ENCODE measurements at places on chromosomes 6 and 20. TPM values are rescaled to one million over a fixed set of nuclear protein-coding genes. Genes with fewer than 3 reads are reported as not detected.

DNA sequence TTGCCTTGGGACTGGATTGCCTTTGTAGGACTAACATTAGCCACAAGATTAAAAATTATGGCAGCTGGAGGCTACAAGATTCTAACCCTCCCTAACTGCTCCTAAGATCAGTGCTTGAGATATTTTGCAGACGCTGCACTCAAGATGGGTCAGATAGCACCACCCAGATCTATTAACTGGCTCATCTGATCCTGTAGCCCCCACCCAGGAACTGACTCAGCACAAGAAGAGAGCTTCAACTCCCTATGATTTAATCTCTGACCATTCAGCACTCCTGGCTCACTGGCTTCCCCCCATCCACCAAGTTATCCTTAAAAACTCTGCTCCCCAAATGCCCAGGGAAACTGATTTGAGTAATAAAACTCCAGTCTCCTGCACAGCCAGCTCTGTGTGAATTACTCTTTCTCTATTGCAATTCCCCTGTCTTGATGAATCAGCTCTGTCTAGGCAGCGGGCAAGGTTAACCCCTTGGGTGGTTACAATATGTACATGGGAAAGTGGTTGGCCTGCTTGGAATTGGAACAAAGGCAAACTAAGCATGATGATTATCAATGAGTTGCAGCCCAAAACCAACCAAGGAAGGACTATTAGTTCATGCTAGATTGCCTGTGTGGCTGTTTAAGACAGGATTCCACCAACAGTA, 111.3 kb downstream of the OR2B2 start:
- H3K27me3 ChIP-seq, result peaks cover 15% of the 10 kb centered on the region
- no peaks in the 10 kb centered on the region for H3K36me3 ChIP-seq
- H3K27ac ChIP-seq, result no peak overlapping the region
- no peak overlapping the region for H3K4me3 ChIP-seq
- no peak for DNase-seq

XKR7 gene
- not detected for total RNA-seq

ZDHHC14 gene
- 9.6 TPM for total RNA-seq

DNA sequence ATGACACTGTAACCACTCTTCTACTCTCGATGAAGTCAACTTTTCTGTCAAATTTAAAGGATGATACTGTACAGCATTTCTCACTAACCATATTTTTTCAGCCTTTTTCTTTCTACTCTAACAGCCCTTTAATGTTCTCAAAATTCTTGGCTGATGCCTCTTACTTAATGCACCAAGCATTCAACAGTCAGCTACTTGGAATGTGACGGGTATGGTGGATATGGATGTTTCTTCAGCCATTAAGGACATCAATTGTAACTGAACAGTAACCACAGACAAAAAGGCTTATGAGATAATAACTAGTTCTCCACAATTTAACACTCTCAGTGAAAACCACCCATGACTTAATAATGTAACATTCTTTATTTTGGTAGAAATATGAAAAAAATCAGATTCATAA, 467.2 kb upstream of the ZNF337 start:
- H3K4me3 ChIP-seq, result no peak overlapping the region
- H3K27ac ChIP-seq, result no peak overlapping the region
- no peaks in the 10 kb centered on the region for H3K27me3 ChIP-seq
- H3K36me3 ChIP-seq, result no peaks in the 10 kb centered on the region

DNA sequence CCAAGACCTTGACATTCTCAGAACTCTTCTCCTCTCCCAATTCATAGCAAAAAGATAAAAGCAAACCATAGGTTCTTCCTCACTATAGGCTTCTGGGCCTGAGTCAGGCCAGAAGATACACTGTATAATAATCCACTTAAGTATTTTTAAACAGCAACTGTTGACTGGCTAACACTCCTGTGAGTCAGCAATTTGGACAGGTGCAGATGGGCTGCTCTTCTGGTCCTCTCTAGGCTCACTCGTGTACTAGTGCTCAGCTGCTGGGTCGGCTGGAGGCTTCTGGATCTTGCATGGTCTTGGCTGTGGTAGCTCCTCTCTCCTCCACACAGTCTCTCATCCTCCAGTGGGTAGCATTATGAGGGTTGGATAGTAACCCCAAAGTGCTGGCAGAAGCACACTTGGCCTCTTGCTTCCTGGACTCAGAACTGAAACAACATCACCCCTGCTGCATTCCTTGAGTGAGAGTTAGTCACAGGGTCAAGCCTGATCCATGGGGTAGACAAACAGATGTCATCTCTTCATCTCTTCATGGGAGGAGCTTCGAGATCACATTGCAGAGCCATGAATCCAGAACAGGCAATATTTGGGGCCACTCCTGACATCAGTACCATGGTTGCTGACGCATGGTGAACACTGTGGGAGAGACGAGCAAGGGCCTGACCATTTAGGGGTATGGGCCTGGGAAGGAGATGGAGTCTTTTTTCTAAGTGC, 86.9 kb downstream of the C6orf118 start:
- H3K27ac ChIP-seq, result no peak overlapping the region
- H3K4me1 ChIP-seq, result no peaks in the 10 kb centered on the region
- H3K27me3 ChIP-seq, result no peaks in the 10 kb centered on the region
- H3K4me3 ChIP-seq, result no peak overlapping the region
- H3K36me3 ChIP-seq, result no peaks in the 10 kb centered on the region
- DNase-seq, result no peak

- H3K4me1 ChIP-seq, result no peaks in the 10 kb centered on the region
- no peak for DNase-seq
- H3K36me3 ChIP-seq, result no peaks in the 10 kb centered on the region
- H3K4me3 ChIP-seq, result no peak overlapping the region
- no peaks in the 10 kb centered on the region for H3K27me3 ChIP-seq
- no peak overlapping the region for H3K27ac ChIP-seq
Measured at GRCh38 chr6:112620812-112621569, 273.9 kb downstream of the RFPL4B start.

GRCh38 chr6:31308845-31309175, 36.9 kb upstream of the HLA-C start:
- no peaks in the 10 kb centered on the region for H3K36me3 ChIP-seq
- DNase-seq, result no peak
- peaks cover 31% of the 10 kb centered on the region for H3K27me3 ChIP-seq
- peak overlapping the region; percentile 54 for H3K4me3 ChIP-seq

TGM3 gene
- not detected for total RNA-seq

- no peak overlapping the region for H3K4me3 ChIP-seq
- no peaks in the 10 kb centered on the region for H3K36me3 ChIP-seq
- no peak for DNase-seq
- peaks cover 53% of the 10 kb centered on the region for H3K27me3 ChIP-seq
- H3K4me1 ChIP-seq, result peaks cover 22% of the 10 kb centered on the region
Measured at GRCh38 chr20:31859266-31859997, 10.9 kb downstream of the DUSP15 start.

DNA sequence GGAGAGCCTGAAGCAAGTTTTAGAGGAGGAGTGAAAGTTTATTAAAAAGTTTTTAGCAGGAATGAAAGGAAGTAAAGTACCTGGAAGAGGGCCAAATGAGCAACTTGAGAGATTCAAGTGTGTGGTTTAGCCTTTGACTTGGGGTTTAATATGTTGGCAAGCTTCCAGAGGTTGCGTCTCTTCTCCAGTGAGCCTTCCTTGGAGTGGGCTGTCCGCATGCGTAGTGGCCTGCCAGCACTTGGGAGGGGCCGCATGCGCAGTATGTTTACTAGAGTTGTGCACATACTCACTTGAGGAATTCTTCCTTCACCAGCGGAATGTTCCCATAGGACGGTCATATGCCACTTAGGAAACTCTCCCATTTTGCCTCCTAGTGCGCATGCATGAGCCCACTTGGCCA, 235.2 kb downstream of the ALDH8A1 start:
- peaks cover 29% of the 10 kb centered on the region for H3K4me1 ChIP-seq
- H3K27ac ChIP-seq, result peak overlapping the region; percentile 71
- peak; percentile 34 for DNase-seq
- no peaks in the 10 kb centered on the region for H3K36me3 ChIP-seq
- H3K4me3 ChIP-seq, result no peak overlapping the region

DNA sequence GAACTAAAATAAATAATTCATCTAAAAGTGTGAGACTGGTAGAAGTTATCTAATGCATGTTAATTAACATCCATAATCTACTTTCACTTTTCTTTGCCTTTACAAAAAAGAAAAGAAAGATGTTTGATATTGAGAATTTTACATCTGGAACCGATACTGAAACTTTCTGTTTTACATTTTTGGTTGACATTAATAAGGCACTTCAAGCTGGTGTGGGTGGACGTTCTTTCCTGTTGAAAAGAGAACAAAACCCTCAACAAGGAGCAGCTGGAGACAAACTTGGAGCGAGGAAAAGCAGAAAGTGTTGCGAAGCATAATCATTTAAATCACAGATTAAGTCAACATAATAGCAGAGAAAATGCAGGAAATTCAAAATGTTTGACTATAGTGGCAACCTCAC, 575.2 kb upstream of the ADGRB3 start:
- no peak for DNase-seq
- H3K27ac ChIP-seq, result no peak overlapping the region
- no peak overlapping the region for H3K4me3 ChIP-seq
- H3K27me3 ChIP-seq, result no peaks in the 10 kb centered on the region
- no peaks in the 10 kb centered on the region for H3K4me1 ChIP-seq

- peaks cover 3% of the 10 kb centered on the region for H3K4me1 ChIP-seq
- no peak for DNase-seq
- no peak overlapping the region for H3K4me3 ChIP-seq
- H3K36me3 ChIP-seq, result no peaks in the 10 kb centered on the region
Measured at GRCh38 chr6:39330057-39330456, 7.6 kb upstream of the KCNK16 start.

- H3K4me3 ChIP-seq, result no peak overlapping the region
- H3K27me3 ChIP-seq, result no peaks in the 10 kb centered on the region
- no peaks in the 10 kb centered on the region for H3K36me3 ChIP-seq
Measured at GRCh38 chr6:151307501-151307900, 67.7 kb downstream of the AKAP12 start.

PERP gene
- 31.4 TPM for total RNA-seq

DNA sequence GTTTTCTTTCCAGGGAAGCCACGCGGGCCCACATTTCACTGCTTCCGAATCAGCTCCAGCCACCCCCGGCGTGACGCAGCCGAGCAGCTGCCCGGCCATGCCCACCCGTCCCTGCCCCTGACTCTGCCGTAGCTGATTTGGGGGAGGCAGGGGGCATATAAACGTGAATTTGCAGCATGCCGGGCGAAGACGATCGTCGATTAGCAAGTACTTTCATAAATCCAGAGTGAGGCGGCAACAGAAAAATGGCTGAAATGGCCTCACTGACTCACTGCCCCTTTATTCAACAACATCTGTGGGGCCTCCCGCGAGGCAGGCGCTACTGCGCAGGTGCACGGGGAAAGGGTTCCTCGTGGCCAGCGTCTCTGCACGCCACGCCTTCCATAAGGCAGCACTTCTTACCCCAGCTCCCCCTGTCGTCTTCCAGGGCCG, 118.0 kb downstream of the DLL1 start:
- H3K4me1 ChIP-seq, result no peaks in the 10 kb centered on the region
- no peaks in the 10 kb centered on the region for H3K27me3 ChIP-seq
- no peak for DNase-seq
- no peak overlapping the region for H3K27ac ChIP-seq

ANGPT4 gene
- total RNA-seq, result 0.16 TPM

ESR1 gene
- total RNA-seq, result 2.7 TPM

DNA sequence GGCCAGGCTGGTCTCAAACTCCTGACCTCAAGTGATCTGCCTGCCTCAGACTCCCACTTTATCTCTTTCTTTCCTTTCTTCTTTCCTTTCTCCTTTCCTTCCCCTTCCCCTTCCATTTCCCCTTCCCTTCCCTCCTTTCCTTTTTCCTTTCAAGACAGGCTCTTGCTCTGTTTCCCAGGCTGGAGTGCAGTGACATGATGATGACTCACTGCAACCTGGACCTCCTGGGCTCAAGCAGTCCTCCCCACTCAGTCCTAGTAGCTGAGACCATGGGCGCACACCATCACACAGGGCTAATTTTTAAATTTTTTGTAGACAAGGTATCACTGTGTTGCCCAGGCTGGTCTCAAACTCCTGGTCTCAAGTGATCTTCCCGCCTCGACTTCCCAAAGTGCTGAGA, 377.6 kb upstream of the ZFP64 start:
- no peak overlapping the region for H3K4me3 ChIP-seq
- no peak overlapping the region for H3K27ac ChIP-seq
- no peak for DNase-seq
- no peaks in the 10 kb centered on the region for H3K27me3 ChIP-seq
- H3K4me1 ChIP-seq, result no peaks in the 10 kb centered on the region

GRCh38 chr6:57162028-57162427, 10.1 kb upstream of the BAG2 start:
- DNase-seq, result no peak
- no peaks in the 10 kb centered on the region for H3K4me1 ChIP-seq
- H3K27me3 ChIP-seq, result no peaks in the 10 kb centered on the region
- peaks cover 42% of the 10 kb centered on the region for H3K36me3 ChIP-seq
- H3K27ac ChIP-seq, result no peak overlapping the region

- H3K27me3 ChIP-seq, result no peaks in the 10 kb centered on the region
- no peaks in the 10 kb centered on the region for H3K4me1 ChIP-seq
- H3K27ac ChIP-seq, result no peak overlapping the region
- no peak for DNase-seq
- H3K4me3 ChIP-seq, result no peak overlapping the region
Measured at GRCh38 chr6:53048431-53049195, 16.6 kb upstream of the FBXO9 start.

FKBP1C gene
- total RNA-seq, result 1.3 TPM

C6orf118 gene
- total RNA-seq, result 3.0 TPM

DNA sequence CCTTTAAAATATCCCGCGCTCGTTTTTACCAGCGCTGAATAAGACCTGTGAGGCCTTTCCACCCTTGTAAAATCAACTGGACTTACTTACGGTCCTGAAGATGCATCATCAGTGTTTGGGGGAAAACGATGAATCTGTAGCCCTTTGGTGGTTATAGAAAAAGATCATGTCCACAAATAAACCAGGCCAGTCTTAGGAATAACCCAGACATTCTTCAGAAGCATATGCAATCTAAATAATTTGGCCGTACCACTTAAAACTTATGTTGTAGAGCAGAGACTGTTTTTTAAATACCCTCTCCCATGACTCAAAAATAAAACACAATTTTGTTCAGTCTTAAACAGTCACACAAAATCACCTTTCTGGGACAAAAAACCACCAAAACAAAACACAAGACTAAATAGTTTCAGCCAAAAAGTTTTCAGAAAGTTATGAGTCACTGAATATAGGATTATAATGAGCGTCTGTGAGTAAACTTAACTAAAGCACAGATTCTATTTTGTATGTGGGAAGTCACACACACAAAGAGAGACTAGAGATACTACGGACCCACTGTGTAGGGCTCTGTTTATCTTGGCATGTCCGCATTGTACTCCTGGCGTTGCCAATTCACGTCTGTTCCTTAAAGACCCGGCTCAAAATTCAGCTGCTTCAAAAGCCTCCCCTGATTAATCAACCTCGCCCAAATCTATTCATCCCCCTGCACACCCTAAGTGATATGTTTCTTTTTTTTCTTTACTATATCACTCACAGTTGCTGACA, 26.5 kb upstream of the SMOC2 start:
- H3K4me1 ChIP-seq, result no peaks in the 10 kb centered on the region
- no peaks in the 10 kb centered on the region for H3K36me3 ChIP-seq
- peaks cover 26% of the 10 kb centered on the region for H3K27me3 ChIP-seq
- H3K27ac ChIP-seq, result no peak overlapping the region
- H3K4me3 ChIP-seq, result no peak overlapping the region

- peaks cover 51% of the 10 kb centered on the region for H3K4me1 ChIP-seq
- peak; percentile 22 for DNase-seq
- no peaks in the 10 kb centered on the region for H3K36me3 ChIP-seq
- H3K4me3 ChIP-seq, result no peak overlapping the region
- H3K27ac ChIP-seq, result peak overlapping the region; percentile 95
Measured at GRCh38 chr20:31602779-31603441, 2.2 kb upstream of the ID1 start.

C4A gene
- 124 TPM for total RNA-seq

HRH3 gene
- not detected for total RNA-seq

- no peak overlapping the region for H3K27ac ChIP-seq
- H3K4me1 ChIP-seq, result no peaks in the 10 kb centered on the region
- no peaks in the 10 kb centered on the region for H3K36me3 ChIP-seq
- no peak overlapping the region for H3K4me3 ChIP-seq
- H3K27me3 ChIP-seq, result no peaks in the 10 kb centered on the region
Measured at GRCh38 chr6:118171852-118172251, 264.8 kb downstream of the SLC35F1 start.
